ENCODE measurements at places on chromosomes 12 and 14. TPM values are rescaled to one million over a fixed set of nuclear protein-coding genes. Genes with fewer than 3 reads are reported as not detected.

Gene SERPINA10
- not detected for total RNA-seq

Gene OTX2
- not detected for total RNA-seq

Gene SLC39A2
- 0.18 TPM for total RNA-seq

Gene CTSG
- not detected for total RNA-seq

Gene MYH6
- total RNA-seq: not detected

Gene DDX51
- total RNA-seq: 9.4 TPM

Data from fibroblast of the aortic adventitia (primary cell).